Activated CD8-positive, alpha-beta T cell treated with anti-CD3 and anti-CD28 coated beads for 36 hours (primary cell): ENCODE measurements at places on chromosomes 6 and 20. TPM values are rescaled to one million over a fixed set of nuclear protein-coding genes. Genes with fewer than 3 reads are reported as not detected.

Gene GCNT2
- total RNA-seq, result 2.3 TPM

Gene HAO1
- not detected for total RNA-seq

Gene STMND1
- not detected for total RNA-seq

Gene BNIP5
- not detected for total RNA-seq

Gene FAM83D
- 12.6 TPM for total RNA-seq

Gene OR2J3
- not detected for total RNA-seq

Gene CTNNBL1
- total RNA-seq, result 67.3 TPM

Gene ADGRF1
- not detected for total RNA-seq

Gene ZSCAN23
- total RNA-seq, result 1.6 TPM

Gene MOG
- total RNA-seq, result not detected

Gene IFNGR1
- total RNA-seq, result 25.6 TPM

Gene KIF25
- total RNA-seq, result not detected

Gene MMP24
- not detected for total RNA-seq

GRCh38 chr20:40457404-40457803, 231.6 kb downstream of the MAFB start:
- no peak for DNase-seq

DNA sequence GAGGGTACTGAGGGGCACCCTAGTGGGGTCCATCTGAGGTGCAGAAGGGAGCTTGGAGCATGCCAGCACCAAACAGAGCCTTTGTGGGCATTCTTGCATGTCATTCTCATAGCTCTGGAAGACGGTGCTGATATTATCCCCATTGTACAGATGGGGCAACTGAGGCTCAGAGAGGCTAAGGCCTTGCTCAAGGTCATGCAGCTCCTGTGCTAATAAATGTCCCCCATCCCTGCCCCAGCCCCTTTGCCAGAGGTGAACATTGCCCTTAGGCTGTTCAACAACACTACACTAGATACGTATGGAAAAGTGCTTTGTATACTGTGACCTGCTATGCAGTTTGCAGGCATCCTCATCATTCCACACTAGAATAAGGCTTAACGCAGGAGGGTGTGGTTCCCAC, 5.5 kb upstream of the EPB41L1 start:
- DNase-seq, result no peak

- peak; percentile 64 for DNase-seq
These were observed 117.2 kb downstream of the BACH2 start for GRCh38 chr6:90179190-90180169.

- no peak for DNase-seq
These were observed 360 bp downstream of the ANKRD60 start for GRCh38 chr20:58228103-58228483.

GRCh38 chr6:5338177-5338960, 77.1 kb downstream of the FARS2 start:
- no peak for DNase-seq

GRCh38 chr6:28648878-28649375, 123.2 kb downstream of the GPX5 start:
- DNase-seq, result no peak

- DNase-seq, result no peak
These were observed 3.4 kb upstream of the RPS6KA2 start for GRCh38 chr6:166630462-166630861.

GRCh38 chr6:87242311-87242710, 80.1 kb upstream of the SMIM8 start:
- DNase-seq, result no peak

- no peak for DNase-seq
These were observed 33.4 kb upstream of the TCP11 start for GRCh38 chr6:35174501-35174900.

DNA sequence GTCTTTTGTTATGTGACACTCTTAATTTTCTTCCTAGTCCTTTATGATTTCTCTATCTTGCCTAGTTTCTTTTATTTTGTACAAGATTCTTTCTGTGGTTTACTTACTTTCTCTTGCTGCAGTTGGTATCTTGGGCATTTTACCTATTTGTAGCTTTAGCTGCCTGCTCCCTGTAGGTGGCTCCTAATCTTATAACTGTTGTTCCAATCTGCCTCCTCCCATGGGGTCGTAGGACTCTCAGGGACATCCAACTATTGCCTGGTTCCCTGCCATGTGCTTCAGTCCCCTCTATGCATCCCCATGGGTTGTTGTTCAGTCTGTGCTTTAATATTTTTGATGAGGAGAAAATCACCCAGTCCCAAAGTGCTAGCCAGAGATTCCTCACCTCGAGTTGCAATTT, 31.4 kb downstream of the RIN2 start:
- no peak for DNase-seq

DNA sequence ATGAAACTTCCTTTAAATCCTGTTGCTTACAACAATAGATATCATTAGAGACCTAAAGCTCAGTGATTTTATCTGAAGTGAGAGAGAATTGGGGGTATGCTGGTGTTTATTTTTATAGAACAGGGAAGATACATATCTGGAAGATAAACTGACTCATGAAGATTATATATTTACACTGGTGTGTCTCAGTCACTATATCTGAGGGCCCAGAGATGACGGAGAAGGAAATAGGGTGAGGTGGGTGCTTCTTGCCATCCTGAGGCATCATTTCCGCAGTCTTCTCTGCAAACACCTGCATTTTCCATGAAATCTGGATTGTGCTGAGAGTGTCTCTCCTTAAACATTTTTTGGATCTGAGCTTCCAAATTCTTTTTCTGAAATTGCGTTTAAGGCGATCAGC, 5.9 kb upstream of the PLCB1 start:
- no peak for DNase-seq

DNA sequence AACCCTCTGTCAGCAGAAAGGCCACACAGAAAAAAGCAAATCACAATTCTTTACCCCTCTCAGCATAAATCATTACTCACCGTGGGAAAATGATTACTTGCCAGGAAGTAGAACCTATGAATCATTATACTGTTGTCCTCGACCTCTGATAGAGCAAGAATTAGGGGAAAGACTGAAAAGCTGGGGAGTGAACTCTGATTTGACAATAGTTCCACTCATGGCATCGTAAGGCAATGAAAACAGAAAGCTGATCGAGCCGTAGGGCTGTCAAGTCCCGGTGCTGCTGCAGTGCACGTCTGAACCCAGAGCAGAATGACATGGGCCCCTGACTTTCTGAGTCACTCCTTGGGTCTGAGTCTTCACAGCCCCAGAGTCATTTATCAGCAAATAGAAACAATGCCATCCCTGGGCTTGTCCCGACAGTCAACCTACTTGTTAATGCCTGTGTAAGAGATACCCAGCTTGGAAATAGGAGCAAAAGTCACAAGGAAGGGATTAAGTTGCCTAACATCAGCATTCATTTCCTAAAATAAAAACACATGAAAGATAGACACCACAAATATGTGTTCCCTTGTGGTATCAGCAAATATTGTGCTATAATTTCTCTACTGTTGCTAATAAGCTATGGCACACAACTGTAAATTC, 224.8 kb upstream of the MARCKS start:
- DNase-seq, result peak; percentile 66

DNA sequence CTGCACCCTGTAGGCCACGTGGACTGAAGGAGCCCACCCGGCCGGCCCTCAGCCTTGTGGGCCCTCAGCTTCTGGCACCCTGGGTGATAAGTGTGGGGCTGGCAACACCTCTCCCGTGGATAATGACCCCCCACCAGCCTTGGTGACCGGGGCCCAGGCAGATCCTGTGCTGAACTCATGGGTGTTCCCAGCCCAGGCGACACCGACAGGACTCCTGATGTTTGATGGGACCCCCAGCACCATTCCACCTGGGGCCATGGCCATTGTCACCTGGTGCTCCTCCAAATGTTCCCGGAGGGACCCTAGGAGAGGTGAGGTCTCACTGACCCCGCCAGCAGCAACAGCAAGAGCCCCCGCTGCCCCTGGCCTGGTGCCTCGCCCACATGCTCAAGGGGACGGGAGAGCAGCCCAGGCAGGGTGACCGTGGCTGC, 19.4 kb upstream of the FRMD1 start:
- DNase-seq, result no peak

DNA sequence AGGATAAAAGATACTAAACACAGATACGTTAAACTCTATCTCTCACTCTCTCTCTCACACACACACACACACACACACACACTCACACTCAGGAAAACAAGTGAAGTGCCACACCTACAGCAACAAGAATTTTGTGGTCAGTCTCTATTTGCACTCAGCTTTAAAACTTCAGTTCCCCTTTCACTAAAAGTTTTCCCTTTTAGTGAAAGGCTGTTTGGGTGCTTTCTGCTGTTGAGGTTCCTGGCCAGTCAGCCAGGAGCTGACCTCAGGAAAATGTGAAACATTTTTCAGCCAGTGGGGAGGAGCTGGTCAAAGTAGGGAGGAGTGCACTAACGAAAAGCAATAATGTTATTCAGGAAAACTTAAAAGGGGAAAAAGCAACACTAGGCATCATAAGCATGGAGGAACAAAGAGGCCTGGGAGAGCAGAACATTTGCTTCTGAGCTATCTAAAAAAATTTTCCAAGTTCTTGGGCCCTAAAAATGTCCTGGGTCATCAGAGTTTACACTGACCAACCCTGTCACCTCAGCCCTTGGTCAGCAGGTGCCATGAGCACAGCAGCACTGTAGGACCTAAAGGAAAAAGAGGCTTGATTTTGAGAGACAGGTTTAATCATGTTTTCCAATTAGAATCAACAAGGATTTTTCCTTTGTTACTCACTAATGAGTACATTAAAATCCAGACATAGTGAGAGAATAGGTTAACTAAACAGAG, 30.7 kb upstream of the NT5E start:
- no peak for DNase-seq

DNA sequence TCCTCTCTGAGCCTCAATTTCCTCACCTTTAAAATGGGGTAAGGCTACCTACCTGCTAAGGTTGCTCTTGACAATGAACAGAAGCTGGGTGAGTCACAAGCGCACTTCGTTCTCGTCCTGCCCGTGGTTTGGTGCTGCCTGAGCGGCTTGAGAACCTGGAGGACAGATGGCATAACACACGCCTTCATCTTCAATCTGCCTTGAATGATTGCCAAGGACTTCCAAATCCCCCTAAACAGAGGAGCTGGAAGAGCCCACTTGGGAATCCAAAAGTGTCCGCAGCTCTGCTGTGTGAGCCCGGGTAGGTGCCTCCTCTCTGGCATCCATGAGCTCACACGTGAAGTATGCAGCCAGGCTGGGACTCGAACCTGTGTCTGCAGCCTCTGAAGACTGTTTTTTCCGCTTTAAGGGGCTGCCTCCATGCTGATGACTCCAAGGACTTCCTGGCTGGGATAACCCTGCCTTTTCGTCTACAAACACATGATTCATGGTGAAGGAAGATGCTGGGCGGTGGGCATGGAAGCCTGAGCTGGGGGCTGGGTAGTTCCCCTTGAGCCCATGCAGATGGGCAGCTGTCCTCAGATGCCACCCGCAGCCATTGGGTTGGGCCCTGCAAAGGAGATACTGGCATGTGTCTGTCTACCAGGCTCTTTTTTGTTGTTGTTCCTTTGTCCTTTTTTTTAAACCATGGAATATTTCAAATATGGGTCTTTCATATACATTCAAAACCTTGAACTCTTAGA, 25.3 kb upstream of the CSNK2A1 start:
- DNase-seq, result peak; percentile 19

GRCh38 chr6:159130846-159131245, 38.4 kb upstream of the FNDC1 start:
- DNase-seq, result no peak

DNA sequence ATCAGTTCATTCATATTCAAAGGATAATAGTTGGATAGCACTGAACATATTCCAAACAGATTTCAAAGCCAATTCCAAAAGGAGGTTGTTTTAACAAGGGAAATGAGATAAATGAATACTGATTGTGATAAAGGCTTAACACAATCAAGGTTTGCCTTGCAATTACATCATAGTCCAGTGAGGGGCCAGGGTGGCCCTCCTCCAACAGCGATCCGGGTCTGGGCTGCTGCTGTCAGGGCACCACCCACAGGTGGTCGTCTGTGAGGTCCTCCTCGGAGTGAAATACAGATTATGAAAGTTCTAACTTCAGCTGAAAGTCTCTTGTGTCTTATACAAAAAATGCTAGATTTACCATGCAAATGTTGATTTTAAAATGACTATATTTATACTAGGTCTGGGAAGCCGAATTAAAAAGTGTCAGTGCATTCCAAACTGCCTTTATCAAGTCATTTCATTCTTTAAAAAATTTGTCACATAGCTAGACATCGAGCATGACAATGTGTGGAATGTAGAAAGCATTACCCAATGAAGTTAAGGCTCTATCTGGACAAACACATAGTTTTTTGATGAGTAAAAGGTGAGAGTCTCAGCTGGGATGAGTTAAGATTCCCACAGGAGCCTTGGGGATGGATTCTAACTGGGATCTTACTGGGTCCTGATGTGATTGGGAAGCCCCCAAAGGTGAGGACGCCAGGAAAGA, 65.9 kb upstream of the SLC22A23 start:
- DNase-seq, result no peak

DNA sequence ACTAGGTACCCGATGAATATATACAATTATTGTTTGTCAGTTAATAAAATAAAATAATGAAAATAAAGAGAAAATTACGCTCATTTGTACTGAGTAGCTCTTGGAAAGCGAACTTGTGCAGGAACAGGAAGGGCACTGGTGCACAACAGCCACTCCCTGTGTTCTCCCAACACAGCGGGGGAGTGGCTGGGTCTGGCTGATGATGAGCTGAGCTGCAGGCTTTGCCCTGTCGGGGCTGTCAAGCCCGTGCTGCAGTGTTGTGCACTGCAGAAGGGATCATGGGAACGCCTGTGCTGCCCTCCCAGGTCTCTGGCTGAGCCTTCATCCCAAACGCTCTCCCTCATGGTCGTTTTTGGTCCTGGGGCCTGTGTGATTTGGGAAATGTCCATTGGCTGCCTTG, 131.7 kb upstream of the MAP3K4 start:
- no peak for DNase-seq

DNA sequence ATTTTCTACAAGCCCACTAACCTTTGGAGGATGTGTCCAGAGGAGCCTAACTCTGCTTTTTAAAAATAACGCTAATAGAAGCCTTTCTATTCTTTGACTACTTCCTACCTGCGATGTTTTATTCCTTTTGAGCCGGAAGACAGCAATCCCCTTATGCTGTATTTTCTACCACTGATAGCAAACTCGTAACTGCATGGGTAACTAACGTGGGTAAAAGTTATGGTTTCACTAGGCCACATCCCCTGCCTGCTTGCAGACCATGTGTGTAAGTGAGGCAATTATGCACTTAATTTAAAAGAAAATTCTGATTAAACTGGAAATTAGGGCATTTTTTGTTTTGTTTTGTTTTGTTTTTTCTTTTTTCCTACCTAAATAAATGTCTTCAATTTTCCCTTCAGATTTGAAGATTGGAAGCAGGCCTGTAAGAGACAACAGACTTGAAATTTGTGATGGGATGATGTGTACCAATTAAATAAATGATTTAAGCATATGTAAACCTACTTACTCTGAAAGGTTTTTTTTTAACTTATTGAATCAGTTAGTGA, 931 bp downstream of the UFL1 start:
- DNase-seq, result peak; percentile 27

GRCh38 chr6:39092124-39092523, 22.9 kb downstream of the SAYSD1 start:
- DNase-seq, result peak; percentile 24

GRCh38 chr6:142784344-142784743, 160.6 kb downstream of the HIVEP2 start:
- DNase-seq, result peak; percentile 58
